ENCODE measurements at places on chromosomes 1 and 21. TPM values are rescaled to one million over a fixed set of nuclear protein-coding genes. Genes with fewer than 3 reads are reported as not detected.

DNA sequence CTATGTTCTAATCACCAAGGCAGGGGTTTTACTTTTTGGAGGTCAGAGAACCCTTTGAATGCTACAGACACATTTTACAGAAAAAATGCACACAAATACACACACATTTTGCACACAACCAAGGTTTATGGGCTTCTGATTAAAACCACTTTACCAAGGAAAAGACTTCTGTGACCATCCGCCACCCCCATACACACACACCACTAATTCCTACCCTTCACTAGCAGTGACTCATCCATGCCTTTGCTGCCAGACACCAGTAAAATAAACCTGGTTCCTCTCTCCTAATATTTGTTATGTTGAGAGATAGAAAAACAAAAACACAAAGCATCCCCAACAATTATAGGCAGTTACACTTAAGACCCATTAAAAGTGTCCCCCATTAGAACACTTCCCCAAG lies 12.9 kb downstream of the PIGM start:
- peaks cover 3% of the 10 kb centered on the region for H3K4me1 ChIP-seq
- no peaks in the 10 kb centered on the region for H3K36me3 ChIP-seq
- no peak overlapping the region for H3K27ac ChIP-seq
- no peak overlapping the region for H3K4me3 ChIP-seq

DNA sequence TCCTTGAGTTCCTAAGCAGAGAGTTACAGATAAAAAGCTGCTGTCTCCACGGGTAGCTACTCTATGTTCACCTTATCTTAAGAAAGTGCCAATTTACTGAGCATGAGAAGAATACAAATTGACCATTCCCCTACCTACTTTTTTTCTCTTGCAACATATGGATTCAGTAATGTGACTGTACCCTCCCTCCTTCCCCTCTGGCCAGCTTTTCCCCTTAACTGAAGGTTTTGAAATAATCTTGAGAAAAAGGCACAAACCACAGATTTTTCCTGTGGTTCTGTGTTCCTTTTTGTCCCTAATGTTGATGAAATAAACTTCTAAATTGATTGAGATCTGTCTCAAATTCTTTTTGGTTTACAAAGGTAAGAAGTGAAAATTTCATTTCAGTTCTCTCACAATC lies 2.6 kb upstream of the CD2 start:
- H3K27me3 ChIP-seq = no peaks in the 10 kb centered on the region
- H3K4me1 ChIP-seq = no peaks in the 10 kb centered on the region
- no peaks in the 10 kb centered on the region for H3K36me3 ChIP-seq
- no peak overlapping the region for H3K27ac ChIP-seq
- no peak for DNase-seq

DNA sequence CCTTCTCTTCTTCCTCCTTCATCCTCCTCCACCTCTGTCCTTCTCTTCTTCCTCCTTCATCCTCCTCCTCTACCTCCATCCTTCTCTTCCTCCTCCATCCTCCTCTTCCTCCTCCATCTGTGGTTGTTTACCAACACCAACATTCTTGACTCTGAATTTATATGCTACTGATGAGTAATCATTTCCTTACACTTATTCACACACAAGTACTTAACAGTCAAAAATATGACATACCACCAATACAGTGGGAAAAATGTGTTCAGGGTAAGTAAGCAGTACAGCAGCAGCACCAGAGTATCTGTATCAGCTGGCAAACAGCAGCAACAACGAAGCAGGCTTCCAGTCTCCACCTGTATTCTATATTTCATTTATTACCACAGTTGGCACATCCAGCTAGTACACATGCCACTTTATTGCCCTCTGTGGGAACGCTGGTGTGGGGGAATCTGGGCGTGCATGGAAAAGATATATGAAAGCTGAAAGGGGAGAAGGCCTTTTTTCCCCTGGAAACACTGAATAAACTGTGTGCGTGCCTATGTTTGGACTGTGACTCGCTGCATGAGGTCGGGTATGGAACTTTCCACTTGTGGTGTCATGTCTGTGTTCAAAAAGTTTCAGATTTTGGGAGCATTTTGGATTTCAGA lies 16.0 kb downstream of the ADSS2 start:
- no peak for DNase-seq
- H3K27me3 ChIP-seq = no peaks in the 10 kb centered on the region
- no peak overlapping the region for H3K27ac ChIP-seq
- peaks cover 2% of the 10 kb centered on the region for H3K36me3 ChIP-seq
- H3K4me1 ChIP-seq = no peaks in the 10 kb centered on the region
- no peak overlapping the region for H3K4me3 ChIP-seq

GRCh38 chr1:29363536-29363935 lies 127.2 kb downstream of the PTPRU start:
- H3K4me3 ChIP-seq = no peak overlapping the region
- H3K27me3 ChIP-seq = peaks cover 5% of the 10 kb centered on the region
- peaks cover 6% of the 10 kb centered on the region for H3K4me1 ChIP-seq
- H3K36me3 ChIP-seq = no peaks in the 10 kb centered on the region

DNA sequence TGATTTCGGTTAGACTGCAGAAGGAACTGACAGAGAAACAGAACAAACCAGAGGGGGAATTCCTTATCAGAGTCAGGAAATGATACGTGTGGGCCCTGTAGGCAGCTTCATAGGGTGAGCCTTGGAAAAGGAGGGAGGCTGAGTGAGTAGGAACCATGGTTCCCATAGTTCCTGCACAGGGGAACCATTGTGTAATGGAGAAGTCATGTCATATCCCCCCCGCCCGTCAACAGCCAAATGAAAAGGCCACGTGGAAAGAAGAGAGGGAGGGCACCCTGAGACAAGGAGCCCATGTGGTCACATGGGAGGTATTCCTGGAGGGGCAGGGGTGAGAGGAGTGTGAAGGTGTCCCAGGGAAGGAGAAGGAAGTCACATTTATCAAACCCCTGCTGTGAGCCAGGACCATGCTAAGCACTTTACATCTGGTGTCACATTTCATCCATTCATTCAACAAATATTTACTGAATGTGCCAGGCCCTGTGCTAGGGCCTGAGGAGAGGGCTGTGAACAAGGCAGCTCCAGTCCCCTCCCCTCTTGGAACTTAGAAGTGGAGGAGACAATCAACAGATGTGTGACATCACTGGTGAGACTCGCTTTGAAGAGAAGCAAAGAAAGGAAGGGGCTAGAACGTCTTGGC lies 15.7 kb upstream of the FGR start:
- H3K4me3 ChIP-seq = no peak overlapping the region
- peaks cover 31% of the 10 kb centered on the region for H3K4me1 ChIP-seq
- no peak for DNase-seq
- H3K36me3 ChIP-seq = no peaks in the 10 kb centered on the region
- no peaks in the 10 kb centered on the region for H3K27me3 ChIP-seq

GRCh38 chr1:54764922-54765561 lies 719 bp upstream of the PARS2 start:
- peak overlapping the region; percentile 82 for H3K4me3 ChIP-seq
- H3K27ac ChIP-seq = peak overlapping the region; percentile 66
- no peaks in the 10 kb centered on the region for H3K36me3 ChIP-seq
- peaks cover 6% of the 10 kb centered on the region for H3K4me1 ChIP-seq

- no peak overlapping the region for H3K4me3 ChIP-seq
- no peak overlapping the region for H3K27ac ChIP-seq
- no peak for DNase-seq
- H3K4me1 ChIP-seq = peaks cover 13% of the 10 kb centered on the region
These were observed 150.8 kb downstream of the TGFB2 start for GRCh38 chr1:218495931-218496330.

DNA sequence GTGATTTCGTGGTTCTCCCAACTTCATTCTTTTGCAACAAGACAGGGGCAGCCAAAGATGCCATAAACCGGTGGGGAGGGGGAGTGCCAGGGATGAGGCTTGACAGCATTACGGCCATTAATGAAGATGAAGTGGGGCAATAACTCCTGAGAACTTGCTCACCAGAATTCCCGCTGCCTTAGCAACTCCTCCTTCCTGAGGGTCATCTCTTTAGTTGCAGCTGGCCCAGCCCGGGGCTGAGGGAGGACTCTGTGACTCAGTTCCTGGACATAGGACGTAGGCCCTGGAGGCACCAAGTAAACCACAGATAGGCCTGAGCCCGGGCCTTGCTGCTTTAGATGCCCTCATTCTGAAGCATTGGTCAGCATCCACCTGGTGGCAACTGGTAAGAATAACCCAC lies 330.2 kb downstream of the RRAGC start:
- no peak overlapping the region for H3K27ac ChIP-seq
- no peaks in the 10 kb centered on the region for H3K4me1 ChIP-seq
- H3K27me3 ChIP-seq = peaks cover 11% of the 10 kb centered on the region
- no peaks in the 10 kb centered on the region for H3K36me3 ChIP-seq

GRCh38 chr1:56268519-56269140 lies 310.7 kb downstream of the PLPP3 start:
- peaks cover 7% of the 10 kb centered on the region for H3K4me1 ChIP-seq
- H3K4me3 ChIP-seq = no peak overlapping the region
- H3K27ac ChIP-seq = no peak overlapping the region
- no peaks in the 10 kb centered on the region for H3K27me3 ChIP-seq
- no peaks in the 10 kb centered on the region for H3K36me3 ChIP-seq
- no peak for DNase-seq

- H3K4me3 ChIP-seq = no peak overlapping the region
- no peaks in the 10 kb centered on the region for H3K36me3 ChIP-seq
- DNase-seq = no peak
- H3K27ac ChIP-seq = no peak overlapping the region
- no peaks in the 10 kb centered on the region for H3K27me3 ChIP-seq
These were observed 14.3 kb upstream of the WDTC1 start for GRCh38 chr1:27220096-27220495.

DNA sequence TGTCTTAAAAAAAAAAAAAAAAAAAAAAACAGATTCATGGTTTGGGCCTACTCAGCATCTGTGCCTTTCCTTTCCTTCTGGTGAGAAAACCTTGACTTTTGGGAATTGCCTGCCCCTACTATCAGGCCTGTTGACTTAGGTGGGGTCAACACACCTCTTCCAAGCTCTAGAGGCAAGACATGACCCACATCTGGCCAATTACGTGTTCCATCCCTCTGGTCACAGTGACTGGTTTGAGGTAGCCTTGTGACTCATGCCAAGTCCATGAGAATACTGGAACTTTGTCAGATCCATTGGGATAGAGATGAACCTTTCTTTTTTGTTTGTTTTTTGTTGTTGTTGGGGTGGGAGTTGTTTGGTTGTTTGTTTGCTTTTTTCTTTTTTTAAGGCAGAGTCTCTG lies 37.3 kb upstream of the KHDRBS1 start:
- H3K4me1 ChIP-seq = no peaks in the 10 kb centered on the region
- no peaks in the 10 kb centered on the region for H3K36me3 ChIP-seq
- no peaks in the 10 kb centered on the region for H3K27me3 ChIP-seq
- no peak overlapping the region for H3K27ac ChIP-seq

GRCh38 chr1:219179293-219179692 lies 5.6 kb downstream of the LYPLAL1 start:
- H3K4me1 ChIP-seq = peaks cover 57% of the 10 kb centered on the region
- no peak overlapping the region for H3K4me3 ChIP-seq
- no peak overlapping the region for H3K27ac ChIP-seq
- no peaks in the 10 kb centered on the region for H3K27me3 ChIP-seq

- no peaks in the 10 kb centered on the region for H3K4me1 ChIP-seq
- H3K36me3 ChIP-seq = no peaks in the 10 kb centered on the region
- no peak for DNase-seq
- no peak overlapping the region for H3K27ac ChIP-seq
- H3K4me3 ChIP-seq = no peak overlapping the region
- H3K27me3 ChIP-seq = no peaks in the 10 kb centered on the region
These were observed 25.8 kb downstream of the EXOC8 start for GRCh38 chr1:231311720-231312431.

GRCh38 chr1:204313675-204314074 lies 46.1 kb downstream of the PLEKHA6 start:
- no peak for DNase-seq
- H3K4me1 ChIP-seq = peaks cover 12% of the 10 kb centered on the region
- no peak overlapping the region for H3K27ac ChIP-seq
- H3K27me3 ChIP-seq = no peaks in the 10 kb centered on the region

DNA sequence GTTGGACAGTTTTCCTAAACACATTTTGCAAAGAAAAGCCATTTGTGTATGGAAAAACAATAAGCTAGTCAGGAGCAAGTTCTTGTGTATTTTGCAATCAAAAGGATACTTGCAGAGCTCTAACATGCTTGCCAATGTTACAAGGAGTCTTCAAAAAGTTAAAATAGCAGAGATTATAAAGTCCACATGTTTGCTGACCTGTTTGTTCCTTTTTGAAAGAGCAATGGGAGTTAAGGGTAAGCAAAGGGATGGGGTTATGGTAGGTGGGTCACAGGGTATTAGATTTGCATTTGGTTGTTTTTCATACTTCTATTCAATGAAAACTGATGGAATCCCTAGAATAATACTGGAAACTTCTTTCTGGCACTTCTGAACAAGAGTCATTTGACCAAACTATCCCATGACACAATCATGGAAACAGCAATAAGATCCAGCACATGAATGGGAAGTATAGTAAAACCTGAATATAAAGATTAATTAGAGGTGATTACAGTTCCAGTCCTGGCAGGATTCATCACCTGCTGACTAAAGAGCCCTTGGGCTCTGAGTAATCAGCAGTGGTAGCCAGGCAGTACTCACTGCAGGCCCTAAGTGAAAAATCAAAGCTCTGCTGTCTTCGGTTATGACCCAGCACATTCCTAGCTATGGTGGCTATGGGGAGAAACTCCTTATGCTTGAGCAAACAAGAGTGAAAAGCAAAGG lies 27.1 kb upstream of the ZC3H11B start:
- H3K4me1 ChIP-seq = no peaks in the 10 kb centered on the region
- H3K36me3 ChIP-seq = no peaks in the 10 kb centered on the region
- H3K27me3 ChIP-seq = no peaks in the 10 kb centered on the region

Gene LINGO4
- 4.2 TPM for total RNA-seq

Gene CACNA1S
- total RNA-seq = 83.9 TPM

Measured in gastrocnemius medialis (tissue), 4 donors.